ENCODE measurements at places on chromosomes 1 and 21. TPM values are rescaled to one million over a fixed set of nuclear protein-coding genes. Genes with fewer than 3 reads are reported as not detected.

DNA sequence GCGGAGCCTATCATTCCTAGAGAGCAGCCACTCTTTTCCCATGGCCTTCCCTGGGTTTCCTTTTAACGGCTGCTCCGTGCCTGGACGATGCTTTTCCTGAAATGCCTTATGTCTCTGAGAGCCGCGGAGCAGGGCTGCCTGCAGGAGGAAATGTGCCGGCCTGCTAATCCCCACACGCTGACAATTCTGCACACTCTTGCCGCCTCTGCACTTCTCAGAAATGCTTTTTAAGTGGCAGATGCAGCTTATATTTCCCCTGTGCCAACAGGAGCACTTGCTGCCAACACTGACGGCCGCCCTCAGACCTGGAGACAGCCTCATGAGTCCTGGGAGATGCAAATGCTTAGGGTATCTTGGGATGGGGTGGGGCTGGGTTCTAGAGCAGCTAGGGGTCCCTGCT lies 253.2 kb downstream of the GRIK3 start:
- no peak for DNase-seq

GRCh38 chr1:16254263-16254928 lies 17.4 kb upstream of the CPLANE2 start:
- no peak for DNase-seq

- DNase-seq, result no peak
Measured at GRCh38 chr1:230211436-230212145, 144.6 kb downstream of the GALNT2 start.

DNA sequence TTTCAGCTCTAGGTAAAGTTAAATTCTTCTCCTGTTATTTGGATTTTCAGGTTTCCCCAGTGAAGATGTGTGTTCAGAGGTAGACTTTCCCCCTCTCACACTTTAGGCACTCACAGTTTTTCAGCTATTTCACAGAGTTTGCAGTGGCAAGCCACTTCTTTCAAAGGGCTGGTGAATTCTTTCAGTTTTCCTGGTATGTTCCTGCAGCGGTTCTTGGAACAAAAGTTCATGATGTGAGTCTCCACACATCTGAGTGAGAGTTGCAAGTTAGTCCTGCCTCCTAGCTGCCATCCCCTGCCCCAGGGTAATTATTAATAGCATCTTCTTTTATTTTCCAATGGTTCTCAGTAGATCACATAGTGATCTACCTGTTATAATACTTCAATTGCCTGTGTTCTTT lies 27.3 kb upstream of the CD84 start:
- no peak for DNase-seq

- no peak for DNase-seq
Measured at GRCh38 chr1:155760751-155761475, 72.0 kb downstream of the DAP3 start.

Gene PADI3
- 0.08 TPM for polyA plus RNA-seq

Gene PBXIP1
- polyA plus RNA-seq, result 59.6 TPM

GRCh38 chr1:218517459-218517858 lies 172.3 kb downstream of the TGFB2 start:
- DNase-seq, result no peak

DNA sequence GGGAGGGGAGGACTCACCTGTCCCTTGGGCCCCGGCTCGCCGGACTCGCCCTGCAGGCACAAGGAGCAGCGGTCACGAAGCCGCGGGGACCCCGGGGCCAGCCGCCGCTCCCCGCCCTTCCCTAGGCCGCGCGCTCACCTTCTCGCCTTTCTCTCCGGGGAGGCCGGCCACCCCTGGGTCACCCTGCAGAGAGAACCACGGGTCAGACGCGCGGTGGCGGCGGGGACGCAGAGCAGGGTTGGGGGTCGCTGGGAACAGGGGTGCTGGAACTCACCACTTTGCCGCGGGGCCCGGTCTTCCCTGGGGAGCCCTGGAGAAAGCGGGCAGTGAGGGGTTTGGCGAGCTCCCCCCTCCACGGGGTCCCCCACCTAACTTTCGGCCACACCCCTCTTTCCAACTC lies 13.3 kb downstream of the COL9A2 start:
- DNase-seq, result no peak

- no peak for DNase-seq
Measured at GRCh38 chr21:31052489-31053142, 14.3 kb upstream of the KRTAP19-8 start.

Gene BCL10
- polyA plus RNA-seq, result 24.2 TPM

GRCh38 chr1:25559031-25559430 lies 15.6 kb downstream of the LDLRAP1 start:
- DNase-seq, result no peak

GRCh38 chr1:151545542-151545941 lies 5.4 kb downstream of the TUFT1 start:
- DNase-seq, result no peak

- DNase-seq, result no peak
Measured at GRCh38 chr1:186626356-186626932, 53.8 kb downstream of the PTGS2 start.
